ENCODE measurements at places on chromosomes 6 and 20.
A peak's percentile ranks its signal among the peaks of the same experiment; 100 is the strongest.

GRCh38 chr20:25987073-25987927 lies 290.6 kb upstream of the ZNF337 start:
- DNase-seq = no peak

DNA sequence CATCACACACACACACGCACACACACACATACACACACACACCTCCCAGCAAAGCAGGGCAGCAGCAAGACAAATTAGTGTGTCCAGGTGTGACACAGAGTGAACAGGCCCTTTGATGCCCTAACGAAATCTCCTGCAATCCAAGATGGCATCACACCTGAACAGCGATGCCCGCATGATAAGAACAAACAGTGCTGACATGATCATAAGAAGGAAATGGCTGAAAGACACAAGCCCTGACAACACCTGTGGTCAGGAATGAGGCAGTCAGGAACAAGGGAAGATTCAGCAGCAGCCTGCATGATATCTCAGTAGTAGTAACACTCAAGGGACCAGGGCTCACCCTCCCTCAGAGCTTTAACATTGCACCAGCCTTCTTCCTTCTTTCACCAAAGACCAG lies 156.9 kb downstream of the FAXC start:
- DNase-seq = no peak

DNA sequence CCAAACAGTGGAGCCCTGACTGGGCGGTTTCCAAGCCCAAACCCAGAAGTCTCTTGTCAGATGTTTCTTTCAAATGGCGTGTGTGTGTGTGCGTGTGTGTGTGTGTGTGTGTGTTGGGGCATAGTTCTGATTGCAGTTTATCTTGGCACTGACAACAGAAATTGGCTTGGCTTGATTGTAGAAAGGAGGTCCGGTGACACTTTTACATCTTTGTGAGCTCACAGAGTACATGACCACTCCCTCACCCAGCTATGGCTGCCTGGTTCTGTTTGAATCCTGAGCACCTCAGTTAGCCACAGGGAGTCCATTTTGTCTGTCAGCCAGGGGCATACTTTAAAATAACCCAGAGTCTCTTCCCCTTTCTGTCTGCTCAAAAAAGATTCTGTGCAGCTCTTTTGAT lies 276.3 kb downstream of the CD83 start:
- DNase-seq = no peak

GRCh38 chr6:100185615-100186014 lies 191.6 kb upstream of the MCHR2 start:
- DNase-seq = no peak

GRCh38 chr6:10315034-10315433 lies 99.8 kb downstream of the TFAP2A start:
- DNase-seq = no peak

- no peak for DNase-seq
These were observed 74.5 kb downstream of the EDN1 start for GRCh38 chr6:12364621-12365020.

GRCh38 chr6:118617417-118617816 lies 34.0 kb downstream of the CEP85L start:
- DNase-seq = peak; percentile 8

DNA sequence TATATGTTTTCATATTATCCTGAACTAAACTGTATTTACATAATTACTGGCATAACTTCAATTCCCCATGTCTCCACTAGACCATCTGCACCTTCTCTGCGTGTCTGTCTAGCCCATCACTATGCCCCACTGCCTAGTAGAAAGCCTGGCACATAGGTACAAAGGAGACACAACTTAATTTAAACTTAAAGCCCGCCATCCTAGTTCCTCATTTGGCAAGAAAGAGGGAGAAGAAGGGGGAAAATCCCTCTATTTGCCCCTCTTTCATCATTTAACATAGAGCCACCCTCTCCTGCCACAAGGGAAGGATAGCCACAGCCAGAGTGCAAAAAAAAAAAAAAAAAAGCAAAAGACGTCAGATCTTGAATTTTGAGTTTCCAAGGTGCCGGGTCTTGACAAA lies 1.8 kb downstream of the PKIG start:
- DNase-seq = no peak

- no peak for DNase-seq
These were observed 17.8 kb upstream of the FRK start for GRCh38 chr6:116078522-116078921.

DNA sequence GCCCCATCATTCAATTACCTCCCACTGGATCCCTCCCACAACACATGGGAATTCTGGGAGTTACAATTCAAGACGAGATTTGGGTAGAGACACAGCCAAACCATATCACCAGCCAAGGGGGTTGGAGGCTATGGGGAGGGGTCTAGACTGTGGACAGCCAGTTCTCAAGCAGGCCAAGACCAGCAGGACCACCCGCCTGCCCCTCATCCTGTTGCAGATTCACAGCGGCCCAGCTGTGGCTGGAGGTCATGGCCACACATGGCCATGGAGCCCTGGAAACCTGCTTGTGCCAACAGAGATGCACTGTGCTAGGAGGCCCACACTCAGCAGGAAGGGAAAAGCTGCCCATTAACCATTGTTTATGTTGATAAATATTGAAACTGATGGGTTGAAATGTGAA lies 240.5 kb downstream of the TTLL2 start:
- no peak for DNase-seq

GRCh38 chr6:27541933-27542297 lies 69.0 kb upstream of the ZNF184 start:
- no peak for DNase-seq

DNA sequence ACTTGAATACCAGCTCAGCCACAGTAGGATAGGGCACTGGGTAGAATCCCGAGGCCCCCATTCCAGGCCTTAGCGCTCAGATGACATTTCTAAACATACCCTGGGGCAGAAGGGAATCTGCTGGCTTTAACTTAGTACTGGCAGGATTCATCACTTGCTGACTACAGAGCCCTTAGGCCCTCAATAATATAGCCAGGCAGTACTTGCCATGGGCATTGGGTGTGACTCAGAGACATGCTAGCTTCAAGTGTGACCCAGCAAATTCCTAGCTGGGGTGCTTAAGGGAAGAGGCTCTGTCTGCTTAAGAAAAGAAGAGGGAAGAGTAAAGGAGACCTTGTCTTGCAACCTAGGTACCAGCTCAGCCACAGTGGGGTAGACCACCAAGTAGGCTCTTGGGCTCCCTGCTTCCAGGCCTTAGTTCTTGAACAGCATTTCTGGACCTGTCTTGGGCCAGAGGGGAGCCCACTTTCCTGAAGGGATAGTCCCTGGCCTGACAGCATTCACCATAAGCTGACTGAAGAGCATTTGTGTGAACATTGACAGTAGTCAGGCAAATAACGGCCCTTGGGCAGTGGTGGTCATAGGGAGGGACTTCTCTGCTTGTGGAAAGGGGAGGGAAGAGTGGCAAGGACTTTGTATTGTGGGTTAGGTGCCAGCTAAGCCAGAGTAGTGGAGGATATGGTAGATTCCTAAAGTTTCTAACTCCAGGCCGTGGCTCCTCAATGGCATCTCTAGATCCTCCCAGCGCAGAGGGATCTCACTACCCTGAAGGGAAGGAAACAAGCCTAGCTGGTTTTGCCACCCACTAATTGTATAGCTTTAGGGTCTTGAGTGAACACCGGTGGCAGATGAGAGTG lies 48.5 kb upstream of the HACE1 start:
- no peak for DNase-seq

- peak; percentile 76 for DNase-seq
These were observed at the start of gene FUT9 for GRCh38 chr6:96015518-96016333. Gene FUT9 (plus strand): TSS chr6:96015974. CDS start chr6:96203156, 187,182 bp downstream.

DNA sequence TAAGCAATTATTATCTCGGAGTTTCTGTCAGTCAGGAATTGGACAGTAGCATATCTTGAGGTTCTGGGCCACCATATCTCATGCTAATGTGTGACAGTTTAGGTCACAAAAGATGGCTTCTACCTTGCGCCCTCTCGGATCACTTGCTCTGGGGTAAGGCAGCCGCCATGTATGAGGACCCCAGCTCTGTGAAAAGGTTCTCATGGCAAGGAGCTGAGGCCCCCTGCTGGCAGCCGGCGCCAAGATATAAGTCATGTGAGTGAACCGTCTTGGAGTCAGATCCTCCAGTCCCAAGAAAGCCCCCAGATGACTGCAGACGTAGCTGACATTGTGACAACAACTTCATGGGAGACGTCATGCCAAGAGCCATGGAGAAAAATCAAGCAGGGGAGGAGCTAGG lies 670.8 kb downstream of the KIF16B start:
- DNase-seq = peak; percentile 33

- DNase-seq = peak; percentile 18
These were observed 533.1 kb upstream of the CDH4 start for GRCh38 chr20:60718743-60719480.

DNA sequence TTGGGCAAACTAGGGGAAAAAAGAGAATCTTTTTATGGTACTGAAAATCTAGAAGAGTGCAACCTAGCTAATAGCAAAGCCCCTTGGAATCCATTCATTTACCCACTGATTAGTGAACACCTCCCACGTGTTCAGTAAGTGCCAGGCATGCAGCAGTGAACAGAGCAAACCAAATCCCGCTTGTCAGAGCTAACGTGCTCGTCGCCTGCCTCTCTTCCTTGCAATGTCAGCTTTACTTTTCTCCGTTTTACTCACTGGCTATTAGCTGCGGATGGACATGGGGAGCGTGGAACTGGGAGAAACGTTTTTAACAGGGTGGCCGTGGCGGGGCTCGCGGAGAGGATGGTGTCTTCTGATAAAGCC lies 120.4 kb downstream of the SYNDIG1 start:
- no peak for DNase-seq
